NCI-H1105 treated with DMSO at 0.1 percent for 48 hours (cell line): ENCODE measurements at places on chromosomes 5 and 9.

DNA sequence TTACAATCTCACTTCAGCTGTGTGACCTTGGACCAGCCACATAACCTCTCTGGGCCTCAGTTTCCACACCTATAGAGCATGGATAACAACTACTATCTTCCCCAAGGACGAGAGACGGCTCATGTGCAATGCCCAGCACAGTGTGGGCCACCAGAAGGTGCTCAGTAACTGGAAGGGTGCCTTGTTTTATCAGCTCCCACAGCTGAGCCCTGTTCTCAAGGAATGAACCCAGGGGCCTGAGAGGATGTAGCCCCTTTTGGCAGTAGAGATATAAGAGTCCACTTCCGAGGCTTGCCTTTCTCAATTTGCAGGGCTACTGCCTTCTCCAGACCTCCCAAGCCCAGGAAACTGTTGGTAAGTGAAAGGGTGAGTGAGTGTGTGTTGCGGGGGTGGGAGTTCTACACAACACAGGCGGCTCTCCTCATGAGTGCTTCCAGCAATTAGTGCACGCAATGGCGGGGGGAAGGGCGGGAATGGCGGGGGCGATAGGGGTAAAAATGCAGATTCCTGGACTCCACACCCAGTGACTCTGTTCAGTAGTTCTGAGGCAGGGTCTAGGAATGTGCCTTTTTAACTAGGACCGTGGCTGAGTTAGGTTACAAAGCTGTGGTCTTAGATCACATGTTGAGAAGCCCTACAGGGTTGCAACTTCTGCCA is 185.1 kb downstream of the FSTL4 start:
- no peak for DNase-seq

DNA sequence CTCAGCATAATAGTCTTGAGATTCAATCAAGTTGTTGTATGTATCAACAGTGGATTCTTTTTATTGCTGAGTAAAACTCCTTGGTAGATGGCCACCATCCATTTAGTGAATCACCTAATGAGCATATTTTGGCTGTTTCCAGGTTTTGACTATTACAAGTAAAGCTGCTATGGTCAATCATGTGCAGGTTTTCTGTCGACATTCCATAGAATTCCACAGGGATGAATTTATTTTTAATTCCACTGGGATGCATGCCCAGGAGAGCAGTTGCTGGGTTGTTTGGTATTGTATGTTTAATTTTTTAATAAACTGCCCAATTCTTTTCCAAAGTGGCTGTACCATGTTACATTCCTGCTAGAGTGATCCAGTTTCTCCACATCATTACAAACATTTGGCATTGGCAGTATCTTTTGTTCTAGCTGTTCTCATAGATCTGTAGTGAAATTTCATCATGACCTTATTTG is 10.5 kb upstream of the S1PR3 start:
- DNase-seq, result no peak

DNA sequence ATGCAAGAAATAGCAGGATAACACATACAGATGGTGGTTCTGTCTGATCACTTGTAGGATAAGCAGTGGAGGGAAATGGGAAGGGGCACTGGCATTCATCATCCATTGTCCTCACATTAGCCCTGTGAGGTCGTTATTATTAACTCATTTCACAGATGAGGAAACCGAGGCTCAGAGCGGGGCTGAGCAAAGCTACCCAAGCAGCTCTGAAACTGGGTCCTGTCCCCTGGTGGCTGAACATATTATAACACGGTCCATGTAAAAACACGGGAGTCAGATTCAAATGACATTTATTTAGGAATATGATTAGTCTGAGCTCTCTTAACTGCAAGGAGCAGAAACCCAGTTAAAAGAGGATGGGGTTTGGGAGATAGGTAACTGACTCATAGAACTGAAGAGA is 43.1 kb downstream of the HRH2 start:
- DNase-seq, result no peak

GRCh38 chr9:80158131-80158530 is 586.4 kb downstream of the TLE4 start:
- no peak for DNase-seq

GRCh38 chr9:125896964-125897363 is 149.8 kb downstream of the PBX3 start:
- DNase-seq, result no peak

DNA sequence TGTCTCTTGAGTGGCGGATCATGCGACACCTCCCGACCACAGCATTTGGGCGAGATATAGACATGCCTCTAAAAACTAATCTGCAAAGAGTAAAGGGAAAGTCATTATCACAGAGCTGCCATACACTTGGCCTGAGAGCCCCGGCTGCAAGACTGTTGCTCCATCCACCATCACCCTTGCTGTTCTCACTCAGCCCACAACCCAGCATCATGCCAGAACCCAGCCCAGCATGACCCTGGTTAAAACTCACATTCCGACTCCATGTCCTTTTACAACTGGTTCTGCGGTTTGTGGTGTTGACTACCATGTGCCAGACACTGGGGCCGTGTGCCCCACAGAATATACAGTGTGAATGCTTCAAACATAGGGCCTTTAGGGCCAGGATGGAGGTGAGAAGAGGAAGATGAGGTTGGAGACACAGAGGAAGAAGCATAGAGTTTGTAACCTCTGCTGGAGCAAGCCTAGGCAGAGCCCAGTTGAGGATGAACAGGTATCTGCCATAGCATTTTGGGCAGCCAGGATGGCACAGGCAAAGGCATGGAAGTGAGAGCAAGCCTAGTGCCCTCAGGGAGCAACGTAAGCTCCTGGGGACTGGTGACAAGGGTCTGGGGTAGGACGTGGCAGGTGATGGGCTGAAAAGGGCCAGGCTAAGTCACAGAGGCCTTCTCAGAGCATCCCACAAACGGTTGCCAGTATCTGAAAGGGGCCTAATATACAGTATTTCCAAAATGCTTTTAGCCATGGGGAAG is 37.5 kb upstream of the SMU1 start:
- DNase-seq, result no peak

- DNase-seq, result no peak
These were observed 242.3 kb upstream of the BRINP1 start for GRCh38 chr9:119611565-119611964.

GRCh38 chr5:16965581-16965980 is 29.5 kb upstream of the MYO10 start:
- no peak for DNase-seq

GRCh38 chr9:86075132-86076109 is 23.9 kb downstream of the GOLM1 start:
- DNase-seq, result no peak

DNA sequence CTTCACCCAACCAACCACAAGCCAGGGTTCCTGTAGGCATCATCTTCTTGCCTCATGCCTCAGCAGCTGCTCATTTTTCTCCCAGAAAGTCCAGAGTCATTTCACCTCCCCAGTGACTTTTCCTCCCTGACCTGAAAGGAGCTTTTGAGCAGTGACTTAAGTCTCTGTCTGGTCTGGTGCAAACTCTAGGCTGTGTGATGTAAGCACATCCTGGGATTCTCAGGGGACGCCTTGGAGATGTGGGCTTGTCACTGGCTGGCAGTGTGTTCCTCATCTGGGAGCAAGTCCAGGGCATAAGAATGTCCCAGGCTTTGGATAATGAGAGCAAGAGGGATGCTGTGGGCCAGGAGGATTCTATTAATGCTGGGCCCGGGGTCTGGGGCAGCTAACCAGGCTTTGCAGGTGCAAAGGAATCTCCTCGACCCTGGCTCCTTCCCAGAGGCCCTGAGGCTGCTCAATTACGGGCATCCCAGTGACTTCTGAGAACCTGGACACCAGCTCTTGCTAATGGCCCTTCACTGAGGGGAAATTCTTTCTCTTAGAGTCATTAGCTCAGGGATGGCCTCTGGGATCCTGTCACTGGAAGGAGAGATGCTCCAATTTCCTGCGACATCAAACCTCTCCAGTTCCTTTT is 211.0 kb upstream of the PANK3 start:
- no peak for DNase-seq

DNA sequence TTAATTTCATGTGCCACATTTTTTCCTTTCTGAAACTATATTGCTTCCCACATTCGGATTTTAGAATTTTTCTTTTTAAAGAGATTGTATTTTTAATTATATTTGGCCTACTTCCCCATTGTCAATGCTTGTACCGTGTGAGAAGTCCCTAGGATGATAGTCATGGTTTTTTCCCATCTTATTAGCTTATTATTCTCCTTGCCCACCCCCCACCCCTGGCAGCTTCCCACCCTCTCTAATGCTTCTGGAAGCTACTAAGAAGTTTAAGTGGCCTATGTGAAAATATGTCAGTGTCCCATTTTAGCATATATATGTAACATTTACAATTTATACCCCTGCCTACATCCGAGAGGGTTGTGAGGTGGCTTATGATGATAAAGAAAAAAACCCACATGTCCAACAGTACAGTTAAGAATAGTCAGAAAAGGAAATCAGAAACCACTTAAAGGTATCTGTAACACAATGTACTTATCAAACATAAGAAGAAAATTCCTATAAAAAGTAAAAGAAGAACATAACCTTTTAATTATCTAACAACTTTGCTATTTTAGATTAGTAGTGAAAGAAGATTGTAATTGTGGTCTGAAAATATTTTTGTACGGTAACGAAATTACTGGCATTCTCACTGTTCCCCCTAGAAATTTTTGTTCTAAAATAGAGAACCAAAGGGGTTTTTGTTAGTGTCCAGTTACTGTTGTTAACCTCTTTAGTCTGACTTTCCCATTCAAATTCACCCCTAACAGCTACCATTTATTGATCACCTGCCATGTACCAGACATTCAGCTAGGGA is 62.1 kb downstream of the SLC44A1 start:
- DNase-seq, result no peak

DNA sequence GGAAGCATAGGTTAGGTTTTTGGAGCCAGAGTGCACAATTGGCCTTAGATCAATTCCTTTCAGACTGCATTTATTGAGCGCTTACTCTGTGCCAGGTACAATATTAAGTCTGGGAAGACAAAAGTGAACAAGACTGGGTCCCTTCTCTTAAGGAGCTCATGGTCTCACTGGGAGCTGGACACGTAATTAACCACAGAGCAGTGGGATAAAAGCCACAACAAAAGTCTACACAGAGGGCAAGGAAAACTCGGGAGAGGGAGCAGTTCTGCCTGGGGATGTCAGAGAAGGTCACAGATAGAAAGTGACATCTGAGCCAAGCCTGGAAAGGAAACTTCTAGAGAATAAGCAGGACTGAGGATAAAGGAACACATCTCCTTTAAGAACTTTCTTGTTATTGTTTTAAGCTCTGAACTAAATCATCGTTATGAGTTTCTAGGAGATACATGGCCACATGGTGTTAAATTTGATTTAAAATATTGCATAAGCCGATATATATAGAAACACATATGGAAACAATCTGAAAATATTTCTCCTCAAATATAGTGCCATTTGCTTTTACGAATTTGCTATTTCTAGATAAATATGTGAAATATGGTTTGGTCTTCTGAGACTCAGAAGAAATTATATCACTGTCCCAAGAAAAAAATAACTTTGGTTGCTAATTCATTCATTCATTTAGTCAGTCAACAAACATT is 40.1 kb upstream of the PDE8B start:
- DNase-seq, result no peak

- peak; percentile 6 for DNase-seq
These were observed 365.0 kb downstream of the TMEM232 start for GRCh38 chr5:110361471-110361870.

DNA sequence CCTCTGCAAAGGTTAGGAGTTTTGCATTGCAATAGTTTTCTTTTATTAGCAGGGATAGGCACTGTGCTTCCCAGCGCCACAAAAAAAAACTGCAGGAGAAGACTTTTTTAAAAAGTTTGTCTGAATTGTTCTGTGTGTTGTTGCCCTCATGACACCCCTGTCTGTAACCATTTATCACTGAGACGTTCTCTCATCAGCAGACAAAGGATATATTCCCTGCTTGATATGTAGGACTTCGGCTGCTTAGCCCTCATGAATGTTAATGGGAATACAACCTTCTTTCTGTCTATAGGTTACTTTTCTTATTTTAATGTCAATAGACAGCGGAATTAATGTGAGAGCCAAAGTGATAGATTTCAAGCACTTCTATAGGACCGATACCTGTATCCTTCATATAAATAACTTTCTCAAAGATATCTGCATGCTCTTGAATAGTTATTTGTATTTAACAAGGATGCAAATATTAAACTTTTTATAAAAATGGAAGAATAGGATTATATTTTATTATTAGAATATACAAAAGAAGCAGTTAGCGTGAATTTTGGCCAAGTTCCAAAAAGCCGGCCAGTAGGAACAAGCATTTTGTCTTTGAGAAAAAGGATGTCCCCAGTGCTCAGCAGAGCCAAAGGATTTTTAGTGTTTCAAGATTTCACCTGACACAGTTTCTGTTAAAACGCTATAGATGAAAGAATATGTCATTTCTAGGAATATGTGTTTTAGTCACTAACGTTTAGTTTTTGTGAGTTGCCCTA is 1.5 kb upstream of the LYSMD3 start:
- DNase-seq, result peak; percentile 5

DNA sequence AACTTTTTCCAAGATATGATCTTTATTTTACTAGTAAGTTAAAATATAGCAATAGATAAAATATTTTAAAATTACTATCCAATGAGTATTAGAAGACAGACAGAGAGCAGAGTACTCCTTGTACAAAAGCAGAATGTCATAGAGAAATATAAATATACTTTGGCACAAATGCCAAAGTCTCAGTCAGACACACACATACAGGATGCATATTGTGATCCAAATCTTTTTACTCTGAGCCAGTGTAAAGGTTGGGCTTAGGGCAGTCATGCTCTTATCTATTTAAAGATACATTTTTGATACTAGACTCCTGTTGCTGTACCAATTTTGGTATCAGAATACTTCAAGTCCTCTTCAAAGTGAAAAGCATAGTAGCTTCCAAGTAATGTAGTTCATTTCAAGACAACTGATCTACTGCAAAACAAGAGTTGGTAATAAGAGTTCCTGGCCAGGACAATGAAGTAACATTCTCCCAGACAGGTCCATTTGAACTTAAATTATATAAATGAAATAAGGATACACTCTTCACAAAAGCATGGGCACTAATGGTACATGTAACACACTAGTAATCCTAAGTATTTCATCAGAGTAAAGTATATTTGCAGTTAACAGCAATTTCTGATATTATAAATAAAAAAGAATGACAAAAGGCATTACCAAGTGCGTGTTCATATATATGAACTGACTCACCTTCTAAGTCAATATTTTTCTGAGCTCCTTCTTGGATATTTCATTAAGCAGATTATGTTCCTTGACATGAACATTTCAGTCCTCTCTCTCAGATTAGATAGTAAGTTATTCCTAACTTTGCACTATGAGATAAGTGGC is 10.5 kb downstream of the PFDN1 start:
- DNase-seq, result no peak
